SK-N-MC (cell line): ENCODE measurements at places on chromosomes 2 and 18.

DNA sequence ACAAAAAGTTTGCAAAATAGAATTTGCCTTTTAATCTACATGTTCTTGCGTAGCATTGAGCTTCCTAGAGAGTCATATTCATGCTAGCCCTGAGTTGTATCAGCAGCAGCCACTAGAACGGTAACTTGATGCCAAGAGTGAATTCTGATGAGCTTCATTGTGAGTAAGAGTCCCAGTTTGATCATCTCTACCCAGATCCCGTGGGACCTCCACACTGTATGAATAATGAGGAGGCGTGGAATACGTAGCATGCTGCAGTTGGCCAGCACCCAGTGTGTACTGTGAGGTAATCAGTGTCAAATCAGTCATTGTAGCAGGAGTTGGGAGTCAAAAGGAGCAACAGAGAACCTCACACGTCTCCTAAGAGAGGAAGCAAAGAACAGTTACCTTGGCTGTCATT, 197.9 kb downstream of the NEDD4L start:
- peak; percentile 57 for DNase-seq

DNA sequence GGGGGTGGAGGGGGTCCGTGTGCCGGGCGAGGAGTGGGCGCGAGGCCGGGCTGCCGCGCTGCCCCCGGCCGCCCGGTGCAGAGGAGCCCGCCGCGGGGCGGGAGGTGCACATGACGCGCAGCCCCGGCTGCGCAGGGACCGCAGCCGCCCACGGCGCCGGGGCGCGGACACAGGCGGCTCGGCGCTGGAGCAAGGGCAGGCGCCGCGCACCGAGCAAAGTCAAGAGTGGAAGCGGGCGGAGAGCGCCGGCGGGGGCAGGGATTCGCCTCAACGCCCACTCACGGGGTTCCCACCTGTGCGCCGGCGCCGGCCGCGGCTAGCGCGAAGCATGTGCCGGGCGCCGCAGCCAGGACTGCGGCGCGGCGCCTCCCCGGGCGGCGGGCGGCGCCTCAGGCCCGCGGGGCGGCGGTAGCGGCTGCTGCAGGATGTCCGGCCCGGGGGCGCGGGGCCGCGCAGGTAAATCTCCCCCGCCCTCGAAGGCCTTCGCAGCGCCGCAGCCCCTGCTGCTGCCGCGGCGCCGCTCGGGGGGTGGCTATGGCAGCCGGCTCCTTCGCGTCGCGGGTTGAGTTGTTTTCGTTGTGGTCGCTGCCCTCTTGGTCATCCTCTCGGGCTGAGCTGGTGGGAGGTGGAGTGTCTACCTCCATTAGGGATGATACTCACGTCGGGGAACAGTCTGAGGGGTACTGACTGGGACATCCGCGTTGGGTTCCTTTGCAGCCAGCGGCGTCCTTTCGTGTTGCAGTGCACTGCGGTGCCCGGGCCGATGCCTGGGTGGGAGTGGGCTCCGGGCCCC, 216.3 kb upstream of the DTNA start:
- no peak for DNase-seq

DNA sequence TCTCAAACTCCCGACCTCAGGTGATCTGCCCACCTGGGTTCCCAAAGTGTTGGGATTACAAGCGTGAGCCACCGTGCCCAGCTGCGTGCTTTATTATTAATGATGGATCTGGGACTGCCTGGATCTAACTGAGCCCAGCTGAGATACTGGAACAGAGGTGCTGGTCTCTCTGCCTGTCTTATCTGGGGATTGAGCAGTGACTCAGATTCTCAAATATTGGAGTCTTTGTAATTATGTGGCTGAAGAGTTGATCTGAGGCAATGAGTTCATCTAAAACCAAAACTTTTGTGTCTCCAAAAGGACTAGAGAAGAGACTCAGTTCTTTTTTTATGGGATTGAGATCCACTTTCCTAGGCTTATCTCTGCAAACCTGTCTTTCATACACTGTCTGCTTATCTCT, 16.3 kb downstream of the PLEKHB2 start:
- no peak for DNase-seq

GRCh38 chr2:172985139-172985892, 90.3 kb upstream of the MAP3K20 start:
- DNase-seq, result no peak

DNA sequence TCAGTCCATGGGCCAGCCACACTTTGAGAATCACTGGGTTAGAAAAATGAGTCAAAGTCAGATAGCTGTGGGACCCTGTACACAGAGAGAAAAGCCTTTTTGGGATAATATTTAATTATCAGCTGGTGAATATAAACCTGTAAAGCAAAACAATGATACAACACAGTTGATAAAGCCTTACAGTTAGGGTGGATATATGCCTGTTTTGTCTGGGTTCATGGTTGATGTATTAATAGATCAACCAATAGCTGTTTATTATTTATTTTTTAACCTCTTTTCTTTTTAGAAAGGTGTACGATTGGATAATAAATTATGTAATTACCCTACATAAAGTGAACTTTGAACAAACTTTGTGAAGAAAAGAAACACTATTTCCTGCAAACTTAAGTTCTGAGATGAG, 145.6 kb downstream of the TDRD15 start:
- no peak for DNase-seq

- DNase-seq, result no peak
Measured at GRCh38 chr18:30245766-30246455, 796.6 kb downstream of the DSC3 start.

- DNase-seq, result peak; percentile 98
Measured at GRCh38 chr2:221641181-221641871, 69.2 kb upstream of the EPHA4 start.

DNA sequence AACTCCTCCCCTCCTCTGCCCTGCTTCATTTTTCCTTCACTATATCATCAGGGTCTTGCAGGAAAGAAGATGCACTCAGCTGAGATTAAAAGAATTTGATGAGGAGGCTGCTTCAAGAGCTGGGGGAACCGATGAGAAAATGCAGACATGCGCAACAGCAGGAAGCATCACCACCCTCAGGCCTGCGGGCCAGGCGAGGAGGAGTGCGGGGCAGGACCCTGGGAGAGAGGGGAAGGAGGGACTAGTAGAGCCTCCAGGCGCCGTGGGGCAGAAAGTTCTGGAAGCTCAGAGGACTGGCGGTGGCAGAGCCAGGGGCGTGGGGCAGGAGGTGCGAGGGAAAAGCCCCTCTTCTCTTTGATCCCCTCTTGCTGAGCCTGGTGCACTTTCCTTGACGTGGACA, 108.2 kb downstream of the CD226 start:
- no peak for DNase-seq

DNA sequence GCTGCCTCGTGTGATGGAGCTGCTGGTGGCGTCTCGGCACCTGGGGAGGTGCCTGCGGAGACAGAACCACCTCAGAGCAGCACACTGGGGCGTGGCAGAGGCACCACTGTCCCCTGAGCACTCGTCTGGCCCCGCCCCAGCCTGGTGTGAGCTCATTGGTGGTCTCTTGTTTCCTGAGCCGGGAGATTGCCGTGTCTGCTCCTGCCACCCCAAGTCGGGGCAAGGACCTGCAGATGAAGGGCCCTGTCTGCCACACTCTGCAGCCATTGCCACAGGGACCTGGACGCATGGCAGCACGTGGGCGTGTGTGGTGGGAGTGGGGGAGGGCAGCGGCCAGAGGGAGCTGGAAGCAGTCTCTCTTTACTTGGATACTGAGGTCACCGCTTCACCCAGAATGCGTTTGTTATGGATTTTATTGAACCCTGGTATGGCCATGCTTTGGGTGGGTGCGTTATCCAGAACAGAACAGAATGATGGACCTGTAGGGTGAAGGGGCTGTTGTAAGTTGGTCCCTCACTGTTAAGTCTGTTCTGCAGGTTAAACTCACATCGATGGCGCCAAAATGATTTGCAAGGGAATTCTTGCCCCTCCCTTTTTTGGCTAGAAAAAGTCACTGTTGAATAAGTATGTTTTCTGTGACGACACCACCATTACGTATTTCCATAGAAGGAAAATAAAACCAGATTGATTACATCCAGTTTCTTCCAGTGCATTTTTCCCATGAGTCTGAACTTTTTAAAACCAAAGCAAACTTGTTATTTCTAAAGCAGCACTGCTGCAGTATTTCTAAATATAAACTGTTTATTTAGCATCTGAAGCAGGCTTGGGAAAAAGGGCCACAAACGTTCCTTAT, 92.0 kb downstream of the USP40 start:
- no peak for DNase-seq

DNA sequence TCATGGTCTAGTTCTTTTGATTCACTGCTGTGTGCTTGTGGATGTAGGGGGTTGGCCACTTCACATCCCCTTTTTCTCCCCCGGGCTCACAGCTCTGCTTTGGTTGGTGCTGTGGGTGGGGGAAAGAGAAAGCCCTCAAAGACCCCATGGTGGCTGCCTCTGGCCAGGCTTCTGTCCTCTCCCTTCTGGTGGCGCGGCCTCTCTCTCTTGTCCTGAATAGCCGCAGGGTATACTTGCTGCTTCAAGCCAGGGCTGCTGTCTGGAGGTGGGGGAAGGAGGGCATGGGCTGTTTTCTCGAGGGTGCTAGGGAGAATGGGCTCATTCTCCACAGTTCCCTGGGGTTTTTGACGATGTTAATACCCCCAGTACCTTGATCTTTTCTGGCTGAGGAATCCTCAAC, 53.9 kb downstream of the IL1R2 start:
- DNase-seq, result no peak

DNA sequence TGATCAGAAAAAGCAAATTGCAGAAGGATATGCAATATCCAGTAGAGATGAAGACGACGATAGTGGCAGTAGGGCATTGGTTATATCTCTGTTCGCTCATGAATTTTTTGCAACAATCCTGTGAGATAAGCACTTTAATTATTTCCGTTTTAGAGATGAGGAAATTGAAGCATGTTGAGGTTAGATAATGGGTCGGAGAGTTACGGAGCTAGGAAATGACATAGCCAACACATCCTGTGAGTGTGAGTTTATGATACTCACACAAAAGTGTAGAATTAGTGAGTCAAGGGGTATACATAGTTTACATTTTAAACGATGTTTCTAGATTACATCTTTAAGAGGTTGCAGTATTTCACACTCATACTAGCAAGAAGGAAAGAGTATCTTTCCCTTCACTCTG, 123.1 kb upstream of the ARL4C start:
- peak; percentile 62 for DNase-seq

- peak; percentile 66 for DNase-seq
Measured at GRCh38 chr2:38508311-38509039, 94.3 kb downstream of the HNRNPLL start.

DNA sequence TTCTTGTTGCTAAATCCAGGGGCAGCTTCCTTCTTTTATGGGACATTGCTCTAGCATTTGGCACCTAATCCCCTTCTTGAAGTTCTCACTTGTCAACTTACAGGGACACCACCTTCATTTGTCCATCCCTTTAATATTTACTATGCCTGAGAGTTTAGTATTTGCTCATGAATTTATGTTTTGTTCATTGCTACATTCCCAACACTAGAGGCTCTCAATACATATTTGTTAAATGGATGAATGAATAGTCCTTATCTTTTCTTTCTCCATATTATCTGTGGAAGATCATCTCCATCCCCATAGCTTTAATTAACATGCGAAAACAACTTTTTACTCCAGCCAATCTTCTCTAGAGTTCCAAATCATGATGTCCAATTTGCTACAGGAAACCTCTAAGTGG, 5.4 kb downstream of the CWC22 start:
- no peak for DNase-seq

DNA sequence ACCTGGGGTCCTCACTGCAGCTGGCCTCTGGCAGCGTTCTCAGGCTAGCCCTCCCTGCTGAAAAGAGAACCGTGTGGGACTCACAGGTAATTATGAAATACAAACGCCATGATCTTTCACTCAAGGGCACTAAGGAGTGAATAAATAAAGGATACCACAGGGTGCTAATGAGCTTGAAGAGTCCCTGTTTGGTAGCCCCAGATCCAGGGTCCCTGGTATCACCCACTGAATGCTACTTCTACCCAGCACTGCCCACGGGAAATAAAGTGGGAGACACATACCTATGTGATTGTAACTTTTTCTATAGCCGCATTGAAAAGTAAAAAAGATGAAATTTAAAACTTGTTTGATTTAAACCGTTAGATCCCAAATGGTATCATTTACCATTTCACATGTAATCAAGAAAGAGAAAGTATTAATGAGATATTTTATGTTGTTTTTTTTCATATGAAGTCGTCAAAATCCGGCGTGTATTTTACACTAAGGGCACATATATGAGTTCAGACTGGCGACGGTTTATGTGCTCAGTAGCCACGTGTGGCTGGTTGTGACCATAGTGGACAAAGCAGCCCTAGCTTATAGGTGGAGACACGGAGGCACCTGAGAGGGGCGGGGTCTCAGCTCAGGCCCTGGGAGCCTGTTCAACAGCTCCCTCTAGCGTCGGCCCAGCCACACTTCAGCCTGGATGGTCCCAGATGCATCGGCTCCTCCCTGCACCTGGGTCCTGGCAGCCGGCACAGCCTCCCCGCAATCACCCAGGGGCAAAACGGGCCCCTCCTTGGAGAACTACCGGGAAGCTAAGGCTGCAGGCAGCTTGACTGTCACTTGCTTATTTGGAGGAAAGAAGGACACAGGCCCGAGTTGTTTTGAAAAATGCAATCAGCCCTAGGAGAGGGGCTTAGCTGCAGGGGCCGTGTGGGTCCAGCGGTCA, 39.2 kb downstream of the ODC1 start:
- DNase-seq, result no peak

- no peak for DNase-seq
Measured at GRCh38 chr2:54558188-54559005, 102.3 kb downstream of the SPTBN1 start.

DNA sequence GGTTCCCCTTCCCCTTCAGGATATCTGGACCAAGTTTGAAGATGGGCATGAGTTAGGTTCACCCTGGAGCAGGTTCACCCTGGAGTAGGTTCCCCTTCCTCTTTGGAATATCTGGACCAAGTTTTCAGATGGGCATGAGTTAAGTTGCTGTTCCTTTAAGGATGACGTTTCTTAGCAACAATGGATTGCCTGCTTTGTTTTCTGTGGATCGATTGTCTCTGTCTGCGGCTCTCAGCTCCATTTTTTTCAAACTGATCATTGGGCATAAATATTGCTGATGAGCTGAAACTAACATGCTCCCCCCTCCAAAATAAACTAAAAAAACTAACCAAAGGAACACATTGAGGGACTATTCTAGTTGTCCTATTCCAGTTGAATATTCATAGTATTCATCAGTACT, 149.5 kb downstream of the SPP2 start:
- no peak for DNase-seq

DNA sequence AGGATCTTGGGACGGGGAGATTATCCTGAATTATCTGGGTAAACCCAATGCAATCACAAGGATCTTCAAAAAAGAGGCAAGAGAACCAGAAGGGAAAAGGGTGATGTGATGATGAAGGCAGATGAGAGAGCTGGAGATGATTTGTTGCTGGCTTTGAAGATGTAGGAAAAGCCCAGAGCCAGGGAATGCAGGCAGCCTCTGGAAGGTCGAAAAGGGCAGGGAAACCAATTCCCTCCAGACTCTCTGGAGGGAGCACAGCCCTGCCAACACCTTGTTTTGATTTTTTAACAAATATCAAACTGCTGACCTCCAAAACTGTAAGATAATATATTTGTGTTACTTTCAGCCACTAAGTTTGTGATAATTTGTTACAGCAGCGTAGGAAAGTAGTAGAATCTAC, 48.9 kb upstream of the IL1R2 start:
- no peak for DNase-seq

- no peak for DNase-seq
Measured at GRCh38 chr18:76982038-76982437, 150.5 kb downstream of the MBP start.
